ENCODE measurements at places on chromosomes 7 and 10. TPM values are rescaled to one million over a fixed set of nuclear protein-coding genes. Genes with fewer than 3 reads are reported as not detected.
A peak's percentile ranks its signal among the peaks of the same experiment; 100 is the strongest.

- no peak for DNase-seq
These were observed 146.6 kb downstream of the CTNNA3 start for GRCh38 chr10:67549390-67549789.

DNA sequence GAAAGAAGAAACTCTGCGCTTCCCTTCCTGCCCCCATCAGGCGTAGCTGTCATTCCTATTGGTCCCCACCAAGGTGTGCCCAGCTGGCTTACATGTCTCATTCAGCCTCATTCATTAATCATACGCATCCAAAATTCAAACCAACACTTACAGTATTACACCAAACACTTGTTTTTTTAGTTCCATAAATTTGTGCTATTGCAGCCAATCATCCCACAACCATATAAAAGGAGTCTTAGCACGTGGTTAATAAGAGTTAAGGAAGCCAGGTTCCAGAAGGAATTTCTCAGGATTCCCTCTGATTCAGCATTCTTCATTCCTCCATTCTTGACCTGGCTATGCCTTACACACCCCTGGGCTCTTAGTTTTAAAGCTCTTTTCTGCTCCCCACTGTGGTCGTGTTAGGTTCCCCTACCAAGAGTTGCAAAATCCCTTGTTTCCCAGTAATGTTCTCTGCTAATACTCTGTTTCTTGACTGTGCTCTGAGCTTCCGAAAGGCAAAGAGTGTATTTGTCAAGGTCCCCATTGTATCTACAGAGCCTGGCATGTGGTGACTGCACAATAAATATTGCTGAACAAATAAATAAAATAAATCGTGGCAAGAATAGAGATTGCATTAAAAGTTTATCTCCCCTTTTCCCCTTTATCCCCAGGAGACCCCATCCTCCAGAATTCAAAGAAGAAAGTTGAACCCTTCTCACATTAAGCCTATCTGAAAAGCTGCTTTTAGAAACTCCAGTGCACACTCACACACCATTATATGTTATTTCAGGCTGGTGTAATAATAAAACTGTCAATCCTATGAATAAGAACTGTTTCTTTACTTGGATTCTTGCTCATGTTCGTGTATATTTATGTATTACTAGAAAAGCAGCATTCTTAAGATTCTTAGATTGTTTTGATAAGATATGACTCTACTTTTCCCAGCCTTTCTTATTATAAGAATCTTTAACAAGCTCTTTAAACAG lies 514.4 kb downstream of the INHBA start:
- no peak for DNase-seq

DNA sequence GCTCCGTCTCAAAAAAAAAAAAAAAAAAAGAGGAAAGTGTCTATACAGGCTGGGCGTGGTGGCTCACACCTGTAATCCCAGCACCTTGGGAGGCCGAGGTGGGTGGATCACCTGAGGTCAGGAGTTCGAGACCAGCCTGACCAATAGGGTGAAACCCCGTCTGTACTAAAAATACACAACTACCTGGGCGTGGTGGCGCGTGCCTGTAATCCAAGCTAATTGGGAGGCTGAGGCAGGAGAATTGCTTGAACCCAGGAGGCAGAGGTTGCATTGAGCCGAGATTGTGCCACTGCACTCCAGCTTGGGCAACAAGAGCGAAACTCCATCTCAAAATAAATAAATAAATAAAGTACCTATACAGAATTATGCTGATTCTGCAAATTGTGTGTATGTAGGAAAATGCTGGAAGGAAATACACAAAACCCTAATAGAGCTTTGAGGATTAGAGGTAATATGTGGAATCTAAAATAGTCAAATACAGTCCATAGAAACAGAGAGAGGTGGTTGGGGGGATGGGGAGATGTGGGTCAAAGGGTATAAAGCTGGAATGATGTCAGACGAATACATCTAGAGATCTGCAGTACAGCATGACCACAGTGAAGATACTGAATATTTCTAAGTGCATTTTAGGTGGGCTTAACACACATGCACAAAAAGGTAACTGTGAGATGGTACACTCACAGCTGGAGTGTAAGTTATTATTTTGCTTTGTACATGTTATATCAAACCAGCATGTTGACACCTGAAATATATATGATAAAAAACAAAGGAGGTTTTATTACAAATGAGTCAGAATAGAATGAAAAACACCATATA lies 174.5 kb upstream of the KLF14 start:
- no peak for DNase-seq

DNA sequence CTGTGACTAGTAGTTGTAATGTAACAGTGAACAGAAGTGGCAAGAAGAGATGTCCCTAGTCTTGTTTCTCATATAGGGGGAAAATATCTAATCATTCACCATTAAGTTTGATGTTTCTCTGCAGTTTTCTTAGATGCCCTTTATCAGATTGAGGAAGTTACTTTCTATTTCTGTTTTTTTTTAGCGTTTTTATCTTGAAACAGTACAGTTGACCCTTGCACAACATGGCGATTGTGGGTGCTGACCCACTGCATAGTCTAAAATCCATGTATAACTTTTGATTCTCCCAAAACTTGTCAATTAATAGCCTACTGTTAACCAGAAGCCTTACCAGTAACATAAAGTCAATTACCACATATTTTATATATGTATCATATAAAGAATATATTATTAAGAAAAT lies 192.0 kb downstream of the ADK start:
- no peak for DNase-seq

DNA sequence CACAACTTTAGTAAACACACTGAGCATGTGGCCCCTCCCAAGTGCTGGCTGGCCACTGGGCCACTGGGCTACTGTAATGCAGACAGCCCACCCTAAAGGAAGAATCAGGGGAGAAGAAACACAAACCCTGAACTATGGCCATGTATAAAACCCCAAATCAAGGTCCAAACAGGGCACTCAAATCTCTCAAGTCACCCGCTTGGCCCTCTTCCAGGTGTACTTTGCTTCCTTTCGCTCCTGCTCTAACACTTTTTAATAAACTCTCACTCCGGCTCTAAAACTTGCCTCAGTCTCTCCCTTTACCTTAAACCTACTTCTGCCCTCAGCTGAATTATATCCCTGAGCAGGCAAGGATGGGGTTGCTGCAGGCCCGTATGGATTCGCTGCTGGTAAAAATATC lies 72.6 kb downstream of the TPK1 start:
- peak; percentile 19 for DNase-seq

- DNase-seq = no peak
These were observed 235.0 kb upstream of the PLPP4 start for GRCh38 chr10:120221873-120222485.

DNA sequence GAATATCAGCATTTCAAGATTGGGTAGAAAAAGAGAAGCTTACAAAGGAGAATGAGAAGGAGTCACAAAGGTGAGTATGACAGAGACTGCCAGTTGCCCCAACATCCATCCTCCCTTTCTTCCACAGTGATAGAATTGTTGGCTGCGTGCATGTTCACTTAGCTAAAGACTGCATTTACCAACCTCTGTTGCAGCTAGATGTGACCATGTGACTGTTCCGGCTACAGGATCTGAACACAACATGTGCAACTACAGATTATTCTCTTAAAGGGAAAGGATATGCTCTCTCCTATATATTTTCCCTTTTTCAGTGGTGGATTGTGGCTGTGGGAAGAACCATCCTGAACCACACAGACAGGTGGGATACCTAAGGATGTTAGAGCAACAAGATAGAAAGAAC lies 60.5 kb upstream of the ZNRF2 start:
- no peak for DNase-seq

DNA sequence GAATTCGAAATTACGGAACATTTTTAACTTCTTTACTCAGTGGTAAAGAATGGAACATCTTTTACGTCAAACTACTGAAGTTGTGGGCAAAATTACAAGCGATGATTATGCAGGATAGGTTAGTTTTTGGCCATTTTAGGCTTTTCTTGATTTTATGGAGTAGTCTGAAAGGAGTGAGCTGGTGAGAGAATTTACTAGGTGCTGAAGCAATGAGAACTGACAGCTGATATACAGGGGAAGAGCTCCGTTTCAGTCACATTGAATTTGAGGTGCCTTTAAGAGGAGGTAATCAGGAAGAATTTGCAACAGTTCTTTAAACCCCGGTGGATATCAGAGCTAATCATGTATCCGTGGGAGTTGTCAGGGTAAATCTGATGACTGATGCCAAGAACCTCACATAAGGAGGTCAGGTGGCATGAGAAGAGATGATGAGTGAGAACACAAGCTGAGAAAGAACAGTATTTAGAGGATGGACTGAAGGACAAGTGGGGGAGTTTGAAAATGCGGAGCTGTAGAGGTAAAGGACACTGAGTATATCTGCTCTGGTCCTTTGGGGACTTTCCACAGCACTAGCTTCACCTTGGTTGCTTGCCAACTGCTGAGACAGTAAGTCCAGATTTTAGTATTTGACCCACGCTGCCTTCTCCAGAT lies 104.3 kb downstream of the AHR start:
- no peak for DNase-seq

DNA sequence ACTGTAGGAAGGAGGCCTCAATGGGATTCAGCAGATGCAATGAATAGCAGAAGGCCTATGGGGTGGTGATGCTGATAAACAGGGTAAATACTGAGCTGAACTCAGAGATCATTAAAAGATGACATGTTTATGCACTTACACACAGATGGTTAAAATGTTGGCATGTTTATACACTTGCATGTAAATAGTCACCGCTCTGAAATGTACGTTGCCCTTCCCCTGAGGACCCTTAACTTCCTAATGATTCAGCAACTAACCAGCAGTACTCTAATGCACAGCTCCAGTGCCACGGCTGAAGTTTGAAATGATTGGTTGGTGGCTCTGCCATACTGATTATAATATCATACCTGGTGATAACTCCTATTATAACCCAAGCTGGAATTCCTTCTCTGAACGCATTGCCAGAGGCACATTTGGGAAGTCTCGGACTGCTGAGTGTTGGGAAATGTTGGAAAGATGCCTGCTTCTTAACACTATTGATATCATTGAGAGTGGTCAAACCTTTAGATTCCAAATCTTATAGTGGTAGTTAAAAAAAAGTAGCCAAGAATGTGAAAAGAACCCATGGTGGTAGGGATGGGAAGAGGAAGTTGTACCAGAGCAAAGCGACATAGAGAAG lies 3.7 kb upstream of the CAV1 start:
- no peak for DNase-seq

DNA sequence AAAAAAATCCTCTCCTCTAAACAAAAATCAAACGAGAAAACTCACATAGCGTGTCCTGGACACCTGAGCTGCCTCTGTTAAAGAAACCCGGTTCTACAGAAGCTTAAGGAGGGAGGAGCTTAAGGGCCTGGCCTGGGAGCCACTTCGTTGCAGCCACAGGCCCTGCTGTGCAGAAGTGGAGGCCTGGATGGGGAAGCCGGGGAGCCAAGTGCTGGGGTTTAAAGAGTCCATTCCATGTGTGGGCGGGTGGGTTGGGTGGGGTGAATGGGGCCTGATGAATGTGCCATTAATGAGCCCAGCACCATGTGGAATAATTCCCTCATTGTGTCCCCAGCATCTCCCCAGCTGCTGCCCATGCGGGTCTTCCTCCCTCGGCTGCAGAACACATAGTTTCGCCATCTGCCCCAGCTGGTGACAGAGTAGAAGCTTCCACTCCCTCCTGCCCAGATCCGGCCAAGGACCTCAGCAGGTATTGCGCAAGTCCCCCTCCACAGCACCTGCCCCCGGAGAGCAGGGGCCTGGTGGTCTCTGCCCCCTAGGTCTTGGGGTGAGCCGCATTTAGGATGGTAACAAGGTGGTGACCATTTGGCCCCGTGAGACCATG lies 127.8 kb upstream of the BTBD16 start:
- no peak for DNase-seq

GRCh38 chr10:90089719-90090118 lies 388.3 kb downstream of the KIF20B start:
- DNase-seq = no peak

DNA sequence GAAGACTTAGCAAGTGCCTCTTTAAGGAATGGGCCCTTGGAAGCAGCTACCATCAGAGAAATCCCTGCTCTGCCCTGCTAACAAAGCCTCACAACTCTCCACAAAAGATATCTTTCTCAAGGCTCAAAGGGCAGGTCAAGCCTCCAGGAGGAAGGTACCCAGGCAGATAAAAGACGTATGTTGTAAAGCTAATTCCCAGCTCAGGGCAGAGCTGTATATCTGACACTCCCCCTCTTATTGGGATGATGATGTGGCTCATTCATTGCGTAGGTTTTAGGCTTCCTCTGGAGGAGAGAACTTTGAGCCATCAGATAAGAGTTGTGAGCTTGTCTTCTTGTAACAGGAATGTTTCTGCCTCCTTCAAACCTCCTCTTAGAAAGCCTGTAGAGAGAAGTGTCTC lies 145.4 kb downstream of the CALN1 start:
- no peak for DNase-seq

DNA sequence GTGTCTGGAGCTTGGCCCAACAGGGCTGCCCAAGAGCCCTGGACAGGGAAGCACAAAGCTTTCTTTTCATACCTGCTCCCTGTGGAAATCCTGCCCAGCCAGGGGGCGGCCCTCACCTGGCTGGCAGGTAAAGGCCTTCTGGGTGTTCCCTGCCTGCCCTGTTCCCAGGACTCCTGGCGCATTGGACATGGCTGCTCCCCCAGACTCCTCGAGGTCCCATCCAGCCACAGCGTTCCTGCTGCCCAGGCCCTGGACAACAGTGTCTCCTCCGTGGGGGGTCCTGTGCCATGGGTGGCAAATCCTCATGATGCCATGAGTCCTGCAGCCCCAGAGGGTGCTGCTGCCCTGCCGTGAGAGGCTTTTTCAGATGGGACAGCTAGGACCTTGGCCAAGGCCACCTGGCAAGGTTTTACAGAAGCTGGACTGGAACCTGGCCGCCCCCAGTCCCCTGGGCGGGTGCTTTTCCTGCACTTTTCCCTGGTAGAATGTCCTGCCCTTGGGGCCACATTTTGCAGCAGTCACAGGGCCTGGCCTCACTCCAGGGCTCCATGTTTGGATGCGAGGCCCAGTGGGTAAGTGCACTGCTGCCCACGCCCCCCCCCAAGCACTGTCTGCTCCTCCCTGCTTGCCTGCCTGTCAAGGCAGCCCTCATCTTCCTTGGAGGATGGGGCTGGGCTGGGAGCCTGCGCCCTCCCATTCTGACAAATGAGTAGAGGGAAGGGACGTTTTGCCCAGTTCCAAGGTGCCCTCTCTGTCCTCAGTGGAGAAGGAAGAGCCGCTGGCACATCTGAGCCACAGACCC lies 60.7 kb downstream of the LHPP start:
- DNase-seq = no peak

- no peak for DNase-seq
These were observed 60.1 kb downstream of the DIP2C start for GRCh38 chr10:629186-629998.

DNA sequence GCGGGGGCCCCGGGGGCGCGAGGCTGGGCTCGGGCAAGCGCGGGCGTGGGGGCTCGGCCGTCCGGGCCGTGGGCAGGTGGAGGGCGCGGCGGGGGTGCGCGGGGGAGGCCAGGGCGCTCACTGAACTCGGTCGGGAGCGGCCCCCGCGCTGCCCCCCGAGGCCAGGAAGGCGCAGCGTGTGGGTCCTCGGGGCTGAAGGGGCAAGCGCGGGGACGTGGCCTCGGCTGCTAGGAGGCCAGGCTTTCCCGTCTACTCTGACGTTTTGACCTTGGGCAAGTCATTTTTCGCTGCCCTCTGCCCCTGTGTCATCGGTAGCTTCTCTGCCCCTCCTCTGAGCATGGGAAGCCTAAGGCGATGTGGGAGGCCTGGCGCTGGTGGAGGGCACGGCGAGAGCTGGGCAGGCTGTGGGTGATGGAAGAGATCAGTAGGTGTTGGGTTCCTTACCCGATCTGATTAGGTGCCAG lies 441 bp downstream of the FBH1 start:
- no peak for DNase-seq

Gene CPA1
- 27.8 TPM for total RNA-seq

Gene NPTX2
- 2.7 TPM for total RNA-seq

Gene SRGN
- 91.4 TPM for total RNA-seq

Gene TDRD1
- 2.0 TPM for total RNA-seq

Gene TMEM225B
- total RNA-seq = 0.35 TPM

Data from mucosa of gallbladder (tissue), 1 donor.